Uterus (tissue), 4 donors: ENCODE measurements at places on chromosomes 2 and 18. TPM values are rescaled to one million over a fixed set of nuclear protein-coding genes. Genes with fewer than 3 reads are reported as not detected.

The PCARE gene
- not detected for total RNA-seq

- no peaks in the 10 kb centered on the region for H3K36me3 ChIP-seq
- H3K27ac ChIP-seq, result no peak overlapping the region
- H3K4me3 ChIP-seq, result no peak overlapping the region
- no peaks in the 10 kb centered on the region for H3K27me3 ChIP-seq
- DNase-seq, result no peak
- no peaks in the 10 kb centered on the region for H3K4me1 ChIP-seq
Measured at GRCh38 chr2:120743657-120744056, 8.0 kb downstream of the GLI2 start.

The FAHD2A gene
- total RNA-seq, result 34.2 TPM

The MAPRE3 gene
- total RNA-seq, result 4.4 TPM

The LIMS3 gene
- not detected for total RNA-seq

DNA sequence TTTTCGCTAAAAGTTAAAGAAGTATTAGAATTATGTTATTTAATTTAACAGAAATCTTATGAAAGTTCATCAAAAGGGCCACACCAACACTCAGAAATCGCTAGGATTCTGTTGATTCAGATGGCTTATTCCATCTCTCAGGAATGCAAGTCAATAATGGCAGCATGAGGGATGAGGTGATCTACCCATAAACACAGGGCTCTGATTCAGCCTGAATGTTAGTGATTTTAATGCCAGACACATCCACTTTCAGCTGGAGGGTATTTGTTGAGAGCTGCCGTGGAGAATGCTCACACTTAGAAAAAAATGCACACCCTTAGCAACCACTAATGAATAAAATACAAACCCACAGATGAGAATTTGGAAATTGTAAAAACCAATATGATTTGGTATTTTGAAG lies 173.3 kb upstream of the ERBB4 start:
- H3K4me3 ChIP-seq, result no peak overlapping the region
- no peaks in the 10 kb centered on the region for H3K36me3 ChIP-seq
- H3K27me3 ChIP-seq, result no peaks in the 10 kb centered on the region
- no peaks in the 10 kb centered on the region for H3K4me1 ChIP-seq

DNA sequence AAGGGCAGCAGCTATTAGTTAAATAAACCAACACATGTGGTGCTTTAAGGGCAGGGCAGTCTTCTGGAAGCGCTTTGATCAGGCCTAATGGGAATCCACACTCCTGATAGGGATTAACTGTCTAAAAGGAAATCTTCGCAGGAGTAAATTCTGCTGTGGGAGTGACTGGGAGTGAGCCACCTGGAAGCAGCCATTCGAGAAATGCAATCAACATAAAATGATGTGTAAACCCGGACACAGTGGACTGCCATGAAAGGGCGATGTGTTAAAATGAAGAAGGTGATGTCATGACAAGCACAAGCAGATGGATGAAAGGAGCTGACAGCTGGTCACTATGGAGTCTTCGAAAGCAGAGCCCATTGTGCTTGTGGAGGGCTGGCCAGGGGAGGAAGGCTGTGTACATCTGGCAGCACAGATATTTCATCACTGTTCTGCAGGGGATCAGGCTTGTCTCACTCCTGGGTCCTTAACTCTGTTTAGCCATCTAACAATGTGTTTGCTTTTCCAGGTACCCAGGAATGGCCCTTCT lies 24.8 kb upstream of the GALNT14 start:
- no peak overlapping the region for H3K27ac ChIP-seq
- no peak overlapping the region for H3K4me3 ChIP-seq
- DNase-seq, result no peak

The KCNE4 gene
- 12.4 TPM for total RNA-seq

The CROCC2 gene
- total RNA-seq, result not detected

DNA sequence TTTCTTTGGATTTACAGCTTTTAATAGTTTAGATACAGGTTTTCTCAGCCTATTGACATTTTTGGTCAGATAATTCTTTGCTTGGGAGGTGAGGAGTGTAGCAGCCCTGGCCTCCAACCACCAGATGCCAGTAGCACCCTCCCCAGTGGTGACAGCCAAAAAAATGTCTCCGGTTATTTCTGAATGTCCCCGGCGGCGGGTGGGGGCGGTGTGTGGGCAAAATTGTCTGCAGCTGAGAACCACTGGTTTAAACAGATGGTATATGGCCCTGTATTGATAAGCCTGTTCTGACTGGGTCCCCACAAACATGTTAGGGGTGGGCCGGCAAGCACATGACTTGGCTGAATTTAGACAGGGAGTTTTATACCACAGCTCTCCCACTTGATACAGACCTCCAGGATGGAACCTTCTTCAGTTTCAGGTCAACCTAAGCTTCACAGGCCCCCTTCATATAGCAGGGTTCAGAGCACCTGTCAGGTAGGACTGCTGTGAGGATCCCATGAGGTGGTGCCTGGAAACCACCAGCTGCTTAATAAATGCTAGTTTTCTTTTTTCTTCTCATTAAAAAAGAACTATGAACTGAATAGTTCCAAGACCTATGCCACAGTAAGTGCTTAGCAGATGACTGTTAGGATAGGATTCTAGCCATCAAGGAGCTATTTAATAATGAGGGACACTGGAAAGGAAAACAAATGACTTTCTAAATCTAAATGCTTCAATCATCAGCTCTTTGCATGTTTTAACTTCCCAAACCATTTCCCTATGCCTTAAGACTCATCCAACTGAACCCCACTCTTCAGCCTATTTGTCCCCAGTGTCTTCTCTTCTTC lies 18.1 kb downstream of the LPIN2 start:
- H3K27ac ChIP-seq, result no peak overlapping the region
- no peaks in the 10 kb centered on the region for H3K36me3 ChIP-seq
- no peak overlapping the region for H3K4me3 ChIP-seq
- no peaks in the 10 kb centered on the region for H3K27me3 ChIP-seq
- DNase-seq, result no peak

DNA sequence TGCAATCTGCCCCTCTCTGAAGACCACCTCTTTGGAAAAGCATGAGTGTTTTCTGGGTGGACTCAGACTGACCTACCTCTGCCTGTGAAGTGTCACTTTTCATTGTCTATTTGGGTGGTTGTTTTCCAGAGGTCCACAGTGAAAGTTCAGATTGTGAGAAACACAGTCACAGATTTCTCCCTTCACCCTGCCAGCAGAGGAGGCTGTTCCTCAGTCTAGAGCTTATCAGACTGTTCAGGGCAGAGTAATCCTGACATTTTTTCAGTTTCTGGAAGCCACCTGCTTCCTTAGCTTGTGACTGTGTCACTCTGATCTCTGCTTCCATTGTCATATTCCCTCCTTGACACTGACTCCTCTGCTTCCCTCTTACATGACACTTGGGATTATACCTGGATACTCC lies 55.4 kb upstream of the RMP24 start:
- H3K4me3 ChIP-seq, result no peak overlapping the region
- H3K27ac ChIP-seq, result no peak overlapping the region
- no peak for DNase-seq
- H3K4me1 ChIP-seq, result no peaks in the 10 kb centered on the region
- H3K27me3 ChIP-seq, result no peaks in the 10 kb centered on the region

GRCh38 chr18:51211552-51211951 lies 14.1 kb upstream of the MEX3C start:
- H3K36me3 ChIP-seq, result no peaks in the 10 kb centered on the region
- no peak overlapping the region for H3K4me3 ChIP-seq

The SLC9A4 gene
- 1.2 TPM for total RNA-seq

DNA sequence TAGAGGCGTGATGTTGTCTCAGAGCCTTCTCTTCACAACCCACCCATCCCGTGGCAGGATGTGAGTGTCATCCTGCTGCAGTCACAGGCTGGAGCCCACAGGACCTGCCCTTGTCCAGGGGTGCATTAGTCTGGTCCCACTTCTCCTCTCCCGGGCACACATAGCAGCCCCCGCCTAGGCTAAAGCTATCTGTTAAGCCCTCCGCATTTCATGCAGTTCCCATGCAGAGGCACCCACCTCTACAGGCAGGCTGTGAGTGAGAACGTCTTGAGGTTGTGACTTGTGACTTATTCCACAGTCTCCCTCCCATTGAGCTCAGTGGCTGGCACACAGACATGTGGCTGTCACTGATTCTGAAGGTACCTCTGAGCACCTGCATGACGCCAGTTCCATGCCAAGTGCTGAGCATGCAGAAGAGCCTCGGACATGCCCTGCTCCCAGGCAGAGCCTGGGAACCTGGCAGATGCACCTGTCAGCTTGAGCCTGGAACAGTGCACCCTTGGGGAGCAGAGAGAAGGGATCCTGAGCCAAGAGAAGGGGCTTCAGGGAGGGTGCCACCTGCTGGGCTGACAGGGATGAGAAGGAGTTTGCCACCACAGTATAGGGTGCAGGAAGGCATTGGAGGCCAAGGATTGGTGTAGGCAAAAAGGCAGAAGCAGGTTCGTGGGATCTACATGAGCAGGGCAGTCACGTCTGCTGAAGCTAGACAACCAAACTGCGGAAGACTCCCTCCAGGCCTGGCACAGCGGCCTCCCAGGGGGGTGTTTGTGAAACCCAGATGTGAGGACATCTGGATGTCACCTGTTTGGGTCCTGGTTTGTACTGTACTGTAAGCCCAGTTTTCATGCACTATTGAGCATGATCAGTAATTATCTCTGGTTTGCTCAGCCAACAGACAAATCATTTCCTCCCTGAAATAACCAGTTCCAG lies 213.6 kb downstream of the GLI2 start:
- no peaks in the 10 kb centered on the region for H3K36me3 ChIP-seq
- no peak overlapping the region for H3K27ac ChIP-seq
- H3K27me3 ChIP-seq, result no peaks in the 10 kb centered on the region
- H3K4me1 ChIP-seq, result no peaks in the 10 kb centered on the region
- no peak for DNase-seq
- no peak overlapping the region for H3K4me3 ChIP-seq

GRCh38 chr2:65019675-65020195 lies 30.5 kb downstream of the SLC1A4 start:
- H3K4me3 ChIP-seq, result no peak overlapping the region
- H3K4me1 ChIP-seq, result no peaks in the 10 kb centered on the region
- no peaks in the 10 kb centered on the region for H3K36me3 ChIP-seq
- H3K27me3 ChIP-seq, result no peaks in the 10 kb centered on the region
- no peak for DNase-seq

The LIPG gene
- not detected for total RNA-seq

The CFAP53 gene
- 0.95 TPM for total RNA-seq

The MAB21L4 gene
- not detected for total RNA-seq

- no peak for DNase-seq
- no peak overlapping the region for H3K4me3 ChIP-seq
- no peaks in the 10 kb centered on the region for H3K4me1 ChIP-seq
- H3K27ac ChIP-seq, result no peak overlapping the region
Measured at GRCh38 chr2:151422917-151423439, 13.3 kb downstream of the RIF1 start.

GRCh38 chr2:70010576-70011111 lies 49.2 kb upstream of the ASPRV1 start:
- no peaks in the 10 kb centered on the region for H3K4me1 ChIP-seq
- no peaks in the 10 kb centered on the region for H3K36me3 ChIP-seq
- DNase-seq, result no peak
- no peak overlapping the region for H3K27ac ChIP-seq

DNA sequence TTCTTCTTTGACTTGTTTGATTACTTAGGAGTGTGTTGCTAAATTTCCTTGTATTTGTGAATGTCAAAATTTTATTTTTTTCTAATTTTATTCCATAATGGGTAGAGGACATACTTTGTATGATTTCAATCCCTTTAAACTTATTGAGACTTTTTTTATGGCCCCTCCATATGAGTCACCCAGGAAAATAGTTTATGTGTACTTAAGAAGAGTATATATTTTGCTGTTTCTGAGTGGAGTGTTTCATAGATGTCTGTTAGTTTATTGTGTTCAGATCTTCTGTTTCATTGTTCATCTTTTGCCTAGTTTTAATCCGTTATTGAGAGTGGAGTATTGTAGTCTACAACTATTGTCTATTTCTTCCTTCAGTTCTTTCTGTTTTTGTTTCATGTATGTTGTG lies 81.9 kb downstream of the EPB41L5 start:
- no peak for DNase-seq
- no peaks in the 10 kb centered on the region for H3K36me3 ChIP-seq
- H3K4me3 ChIP-seq, result no peak overlapping the region
- H3K27ac ChIP-seq, result no peak overlapping the region
- no peaks in the 10 kb centered on the region for H3K27me3 ChIP-seq

GRCh38 chr2:46705654-46706053 lies 210.0 kb downstream of the MCFD2 start:
- H3K4me1 ChIP-seq, result peaks cover 5% of the 10 kb centered on the region
- H3K27ac ChIP-seq, result no peak overlapping the region
- no peaks in the 10 kb centered on the region for H3K27me3 ChIP-seq
- no peak overlapping the region for H3K4me3 ChIP-seq
- no peak for DNase-seq

DNA sequence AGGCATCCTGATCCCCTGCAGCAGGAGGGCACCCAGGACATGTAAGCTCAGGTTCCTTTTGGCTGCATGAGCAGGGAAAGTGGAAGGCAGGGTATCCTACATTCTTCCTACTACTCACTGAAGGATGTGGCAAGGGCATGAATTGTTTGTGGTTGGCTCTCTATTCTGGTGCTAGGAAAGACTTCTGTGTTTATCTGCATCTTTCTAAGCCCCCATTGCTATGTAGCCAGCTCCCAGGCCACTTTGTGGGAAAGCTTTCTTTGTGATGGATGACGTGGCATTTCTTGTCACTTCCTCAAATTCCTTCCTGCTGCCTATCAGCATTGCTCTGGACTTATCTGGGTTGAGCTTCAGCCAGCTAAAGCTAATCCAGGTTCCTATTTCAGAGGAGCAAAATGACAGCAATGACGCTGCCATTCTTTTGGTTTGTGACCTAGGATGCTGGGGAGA lies 46.2 kb downstream of the MEIS1 start:
- no peak overlapping the region for H3K4me3 ChIP-seq
- H3K4me1 ChIP-seq, result no peaks in the 10 kb centered on the region
- H3K27me3 ChIP-seq, result no peaks in the 10 kb centered on the region
- no peak for DNase-seq

The C2orf72 gene
- not detected for total RNA-seq

DNA sequence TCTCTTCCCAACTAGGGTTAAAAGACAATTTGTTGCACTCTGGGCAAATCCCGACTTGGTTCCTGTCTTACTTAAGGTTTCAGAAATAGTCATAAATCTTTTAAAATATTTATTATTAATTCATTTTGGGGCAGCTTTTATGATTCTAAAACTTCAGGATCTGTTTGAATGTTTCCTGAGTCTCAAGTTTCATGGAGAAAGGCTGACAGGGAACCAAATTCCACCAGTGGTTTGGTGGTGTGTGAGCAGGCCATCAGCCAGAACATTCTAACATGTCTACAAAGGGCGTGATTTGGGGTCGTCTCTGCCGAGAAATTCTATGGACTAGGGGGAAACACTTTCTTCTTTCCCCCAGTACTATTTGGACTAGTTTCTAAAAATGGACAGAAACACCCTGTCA lies 366.4 kb downstream of the ZNF521 start:
- H3K4me1 ChIP-seq, result no peaks in the 10 kb centered on the region
- H3K36me3 ChIP-seq, result no peaks in the 10 kb centered on the region
- peak overlapping the region; percentile 49 for H3K27ac ChIP-seq
- H3K4me3 ChIP-seq, result no peak overlapping the region

GRCh38 chr2:109613081-109613921 lies 465 bp downstream of the SEPTIN10 start:
- no peaks in the 10 kb centered on the region for H3K27me3 ChIP-seq
- H3K27ac ChIP-seq, result peak overlapping the region; percentile 100
- peak; percentile 71 for DNase-seq
- peak overlapping the region; percentile 91 for H3K4me3 ChIP-seq

GRCh38 chr2:127007652-127008051 lies 99.3 kb downstream of the BIN1 start:
- no peaks in the 10 kb centered on the region for H3K36me3 ChIP-seq
- no peak overlapping the region for H3K27ac ChIP-seq
- H3K27me3 ChIP-seq, result no peaks in the 10 kb centered on the region
- DNase-seq, result no peak
